ENCODE measurements at places on chromosomes 7 and 10.

DNA sequence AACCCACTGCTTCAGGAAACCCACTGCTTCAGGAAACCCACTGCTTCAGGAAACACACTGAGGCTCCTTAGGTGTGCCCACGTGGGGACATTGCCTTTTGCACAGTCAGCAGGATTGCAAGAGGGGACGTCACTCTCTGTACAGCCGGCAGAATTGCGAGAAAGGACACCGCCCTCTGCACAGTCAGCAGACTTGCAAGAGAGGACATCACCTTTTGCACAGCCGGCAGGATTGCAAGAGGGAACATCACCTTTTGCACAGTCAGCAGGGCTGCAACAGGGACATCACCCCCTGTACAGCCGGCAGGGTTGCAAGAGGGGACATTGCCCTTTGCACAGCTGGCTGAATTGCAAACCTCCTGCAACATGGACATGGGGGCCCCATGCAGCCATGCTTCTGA is 407.6 kb downstream of the GLRX3 start:
- H3K36me3 ChIP-seq, result no peaks in the 10 kb centered on the region
- H3K4me1 ChIP-seq, result no peaks in the 10 kb centered on the region
- H3K4me3 ChIP-seq, result no peak overlapping the region

- H3K36me3 ChIP-seq, result no peaks in the 10 kb centered on the region
- no peak for DNase-seq
- H3K27ac ChIP-seq, result peak overlapping the region; percentile 88
- peaks cover 5% of the 10 kb centered on the region for H3K27me3 ChIP-seq
Observed at GRCh38 chr10:95475827-95476468, 85.2 kb downstream of the SORBS1 start.

DNA sequence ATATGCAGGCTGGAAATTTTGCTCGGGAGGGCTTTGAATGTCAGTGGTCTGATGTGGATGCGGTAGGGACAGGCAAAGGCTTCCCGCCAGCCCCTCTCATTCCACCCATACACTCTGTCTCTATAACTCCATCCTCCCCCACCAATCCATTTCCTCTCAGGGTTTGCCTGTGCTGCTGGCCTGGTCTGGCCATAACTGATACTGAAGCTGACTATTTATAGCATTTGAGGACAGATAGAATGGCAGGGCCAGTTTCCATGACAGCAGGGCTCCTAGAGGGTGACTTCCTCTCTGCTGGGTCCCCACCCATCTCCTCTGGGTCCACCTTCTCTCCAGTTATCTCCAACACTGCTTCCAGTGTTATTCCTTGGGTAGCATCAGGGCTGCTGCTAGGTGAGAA is 6.6 kb upstream of the PDLIM1 start:
- DNase-seq, result no peak
- H3K4me3 ChIP-seq, result no peak overlapping the region
- H3K27me3 ChIP-seq, result peaks cover 21% of the 10 kb centered on the region

DNA sequence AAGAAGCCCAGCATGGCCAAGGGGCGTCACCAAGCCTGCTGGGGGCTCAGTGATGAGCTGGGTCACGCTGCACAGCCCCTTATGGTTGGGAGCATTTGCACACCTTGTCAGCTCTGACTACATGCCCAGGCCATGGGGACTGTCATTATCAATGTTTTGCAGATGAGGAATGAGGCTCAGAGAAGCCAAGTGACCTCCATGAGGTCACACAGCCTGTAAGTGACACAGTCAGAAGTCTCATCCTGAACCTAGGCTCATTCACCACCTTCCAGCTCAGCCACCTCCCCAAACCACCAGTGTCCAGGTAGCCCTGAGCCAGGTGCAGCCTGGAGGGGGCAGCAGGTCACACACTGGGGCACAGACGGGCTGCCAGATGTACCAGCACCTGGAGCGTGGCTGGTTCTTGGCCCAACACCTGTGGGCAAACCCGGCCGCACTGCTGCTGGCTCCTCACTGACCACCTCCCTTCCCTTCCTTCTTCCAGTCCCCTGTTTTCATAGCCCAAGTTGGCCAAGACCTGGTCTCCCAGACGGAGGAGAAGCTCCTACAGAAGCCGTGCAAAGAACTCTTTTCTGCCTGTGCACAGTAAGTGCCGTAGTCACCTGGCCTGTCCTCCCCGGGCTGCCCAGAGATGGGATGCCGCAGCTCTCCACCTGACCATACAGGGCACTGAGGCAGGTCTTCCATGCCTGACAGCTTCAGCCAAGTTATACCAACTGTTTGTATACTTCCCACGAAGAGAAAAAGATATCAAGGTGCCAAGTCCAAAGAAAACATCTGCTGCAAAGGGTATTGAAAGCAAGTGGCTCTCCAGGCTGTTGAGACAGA is 119.6 kb downstream of the RGS10 start:
- DNase-seq, result no peak
- no peak overlapping the region for H3K4me3 ChIP-seq
- H3K4me1 ChIP-seq, result peaks cover 13% of the 10 kb centered on the region
- no peaks in the 10 kb centered on the region for H3K27me3 ChIP-seq
- H3K27ac ChIP-seq, result peak overlapping the region; percentile 39

- no peak overlapping the region for H3K27ac ChIP-seq
- H3K4me3 ChIP-seq, result no peak overlapping the region
- no peak for DNase-seq
Observed at GRCh38 chr7:35251606-35252310, 2.1 kb downstream of the TBX20 start.
